ENCODE measurements at places on chromosomes 7 and 10.

GRCh38 chr10:71889388-71889987 is 38.4 kb upstream of the PSAP start:
- no peak for DNase-seq

DNA sequence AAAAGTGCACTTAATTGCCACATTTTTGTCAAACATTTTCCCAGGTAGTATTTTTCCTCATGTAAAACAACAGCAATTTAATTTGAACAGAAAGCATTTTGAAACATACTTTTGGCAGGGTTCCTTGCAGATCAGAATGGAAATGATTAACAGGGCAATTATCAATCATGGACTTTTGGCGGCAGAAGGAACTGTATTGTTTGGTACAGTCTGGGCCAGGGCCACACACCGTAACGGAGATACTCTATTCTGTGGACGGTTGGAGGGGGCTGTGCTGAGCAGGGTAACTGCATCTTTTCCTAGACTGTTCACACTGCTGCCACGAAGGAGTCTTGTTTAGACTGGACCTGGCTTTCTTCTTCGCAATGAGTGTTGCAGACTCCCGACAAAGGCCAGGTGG is 62.3 kb downstream of the EGFR start:
- DNase-seq, result no peak

- no peak for DNase-seq
Observed at GRCh38 chr7:132239422-132239994, 336.8 kb downstream of the PLXNA4 start.

DNA sequence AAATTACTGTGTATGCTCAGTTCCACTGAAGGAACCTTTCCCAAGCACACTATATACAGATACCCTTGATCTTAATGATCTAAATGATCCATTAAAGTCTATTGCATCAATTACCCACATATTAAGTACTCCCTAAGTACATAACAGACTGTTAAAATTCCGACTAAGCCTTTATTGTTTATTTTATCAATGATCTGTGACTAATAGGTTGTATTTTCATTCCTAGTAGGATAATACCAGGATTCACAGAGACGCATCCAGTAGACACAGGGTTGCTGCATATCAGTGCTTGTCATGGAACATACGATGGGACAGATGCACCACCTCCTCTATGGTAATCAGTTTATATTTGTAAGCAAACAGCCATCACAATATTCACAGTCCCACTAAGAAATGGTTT is 159.6 kb upstream of the SLC26A5 start:
- DNase-seq, result no peak

DNA sequence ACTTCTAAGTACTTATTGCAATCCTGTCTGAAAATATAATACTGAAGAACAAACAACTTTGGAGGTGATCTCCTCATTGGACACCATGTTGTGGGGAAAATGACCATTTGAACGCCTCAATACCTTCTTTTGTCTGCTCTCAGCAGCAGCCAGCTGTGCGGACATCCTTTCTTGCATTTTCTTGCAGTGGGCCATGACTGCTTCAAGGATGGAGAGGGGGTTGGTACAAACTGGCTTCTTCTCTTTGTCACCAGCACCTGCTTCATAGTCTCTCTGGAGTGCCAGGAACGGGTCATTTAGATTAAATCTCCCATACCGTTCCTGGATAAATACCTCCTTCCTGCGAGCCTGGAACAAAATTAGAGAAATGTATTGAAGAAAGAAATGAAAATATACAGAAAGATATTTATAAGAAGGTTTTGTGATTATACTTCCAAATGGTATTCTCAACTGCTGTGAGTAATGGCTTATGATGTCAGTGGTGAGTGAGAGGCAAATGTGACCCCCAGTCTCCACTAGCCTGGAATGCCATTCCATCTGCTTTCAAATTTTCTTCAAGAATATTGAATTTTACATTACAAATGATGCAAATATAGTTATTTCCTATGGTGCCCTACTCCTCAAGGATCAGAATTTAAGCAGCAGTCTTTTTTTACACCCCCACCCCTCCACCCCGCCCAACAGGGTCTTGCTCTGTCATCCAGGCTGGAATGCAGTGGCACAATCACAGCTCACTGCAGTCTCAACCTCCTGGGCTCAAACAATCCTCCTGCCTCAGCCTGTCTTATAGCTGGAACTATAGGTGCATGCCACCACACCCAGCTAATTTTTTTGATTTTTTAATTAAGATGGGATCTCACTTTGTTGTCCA is 62.4 kb downstream of the CTTNBP2 start:
- DNase-seq, result no peak

GRCh38 chr7:85033263-85033662 is 153.6 kb downstream of the SEMA3D start:
- DNase-seq, result no peak

- no peak for DNase-seq
Observed at GRCh38 chr10:49091450-49092210, 23.7 kb downstream of the VSTM4 start.

GRCh38 chr7:81776161-81776560 is 6.3 kb upstream of the HGF start:
- DNase-seq, result no peak

DNA sequence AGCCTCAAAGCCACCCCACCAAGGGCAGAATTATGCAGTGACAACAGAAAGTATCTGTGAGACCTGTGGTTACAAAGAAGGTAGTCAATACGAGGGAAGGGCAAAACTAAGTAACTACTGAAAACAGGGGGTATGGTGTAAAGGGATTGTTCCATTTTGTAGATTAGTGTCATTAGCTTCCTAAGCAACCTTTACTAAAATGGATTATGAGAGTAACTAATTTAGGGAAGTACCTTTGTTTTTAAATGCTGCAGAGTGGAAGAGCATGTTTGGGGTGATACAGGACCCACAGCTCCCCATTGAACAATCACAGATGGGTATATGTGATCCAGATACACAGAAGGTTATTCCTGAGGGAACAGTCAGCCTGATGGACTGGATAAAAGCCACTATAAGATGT is 51.3 kb upstream of the TAC1 start:
- no peak for DNase-seq

DNA sequence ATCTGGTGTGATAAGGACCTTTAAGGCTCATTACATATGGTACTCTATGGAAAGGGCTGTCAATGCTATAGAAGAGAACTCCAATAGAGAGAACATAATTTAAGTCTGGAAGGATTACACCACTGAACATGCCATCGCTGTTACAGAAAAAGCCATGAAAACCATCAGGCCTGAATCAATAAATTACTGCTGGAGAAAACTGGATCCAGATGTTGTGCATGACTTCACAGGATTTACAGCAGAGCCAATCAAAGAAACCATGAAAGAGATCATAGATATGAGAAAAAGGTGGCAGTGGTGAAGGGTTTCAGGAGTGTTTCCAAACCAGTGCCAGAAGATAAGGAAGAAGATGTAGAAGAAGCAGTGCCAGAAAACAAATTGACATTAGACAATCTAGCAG is 18.9 kb upstream of the GPR22 start:
- DNase-seq, result no peak

- no peak for DNase-seq
Observed at GRCh38 chr7:27099453-27100370, 2.8 kb downstream of the HOXA2 start.

- no peak for DNase-seq
Observed at GRCh38 chr10:133400624-133401424, 6.9 kb downstream of the MTG1 start.

- no peak for DNase-seq
Observed at GRCh38 chr7:11298220-11298619, 324.5 kb downstream of the PHF14 start.

DNA sequence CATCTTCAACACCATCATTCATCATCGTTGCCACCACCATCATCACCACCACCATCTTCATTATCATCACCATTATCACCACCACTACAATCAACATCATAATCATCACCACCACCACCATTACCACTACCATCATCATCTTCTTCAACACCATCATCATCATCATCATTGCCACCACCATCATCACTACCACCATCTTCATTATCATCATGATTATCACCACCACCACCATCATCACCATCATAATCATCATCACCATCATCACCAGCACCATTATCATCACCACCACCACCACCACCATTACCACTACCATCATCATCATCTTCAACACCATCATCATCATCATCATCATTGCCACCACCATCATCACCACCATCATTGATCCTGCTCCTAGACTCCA is 112.7 kb downstream of the OAT start:
- DNase-seq, result no peak

GRCh38 chr7:16967300-16967811 is 85.6 kb upstream of the AGR3 start:
- no peak for DNase-seq

GRCh38 chr10:13271552-13272163 is 28.2 kb downstream of the PHYH start:
- DNase-seq, result peak; percentile 40

DNA sequence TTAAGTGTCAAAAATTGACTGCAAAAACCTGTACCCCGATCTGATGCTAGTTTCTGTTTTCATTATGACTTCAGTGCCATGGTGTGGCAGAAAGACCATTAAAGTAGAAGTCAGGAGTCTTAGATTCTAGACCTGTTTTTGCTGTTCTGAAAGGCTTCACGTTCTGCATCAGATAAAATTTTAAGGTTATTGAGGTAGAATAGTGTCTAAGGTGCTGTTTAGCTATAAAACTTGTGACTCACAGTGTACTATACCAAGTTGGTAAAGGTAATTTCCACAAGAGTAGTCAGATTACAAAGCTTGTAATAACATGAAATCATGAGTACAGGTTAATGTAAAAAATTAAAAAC is 38.6 kb downstream of the ZNRF2 start:
- DNase-seq, result no peak

DNA sequence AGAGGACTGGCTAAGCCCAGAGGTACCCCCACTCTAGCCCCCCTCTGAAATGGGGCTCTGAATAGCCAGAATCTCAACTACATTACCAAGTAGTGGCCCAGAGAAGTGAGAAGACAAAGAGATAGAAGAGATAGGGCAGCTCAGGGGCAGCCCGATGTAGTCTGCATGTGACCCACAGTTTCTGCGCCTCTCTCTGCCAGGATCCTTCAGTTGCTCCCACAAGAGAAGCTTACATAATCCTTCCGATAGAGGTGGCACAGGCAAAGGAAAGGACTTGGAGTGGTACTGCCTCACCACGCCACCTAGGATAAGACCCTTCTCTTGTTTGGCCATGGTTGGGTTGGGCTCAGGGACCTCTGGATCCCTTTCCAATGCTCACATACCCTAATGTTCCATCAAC is 5.4 kb upstream of the PDE1C start:
- no peak for DNase-seq

DNA sequence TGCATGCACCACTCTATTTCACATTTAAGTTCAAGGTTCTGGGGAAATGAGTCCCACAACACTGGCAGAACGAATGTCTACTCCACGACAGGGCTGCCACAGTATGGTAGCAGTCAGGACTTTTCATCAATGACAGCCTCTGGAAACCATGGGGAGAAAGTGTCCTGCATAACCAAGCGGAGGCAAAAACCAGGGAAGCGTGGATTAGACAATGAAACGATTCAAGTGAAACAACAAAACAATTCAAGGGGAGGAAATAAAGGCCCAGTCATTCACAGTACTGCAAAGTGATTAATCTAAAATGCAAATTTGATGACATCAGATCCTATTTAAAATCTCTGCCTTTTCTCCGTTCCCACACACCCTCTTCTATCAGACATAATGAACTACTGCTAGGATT is 168.2 kb downstream of the DPY19L1 start:
- DNase-seq, result no peak

DNA sequence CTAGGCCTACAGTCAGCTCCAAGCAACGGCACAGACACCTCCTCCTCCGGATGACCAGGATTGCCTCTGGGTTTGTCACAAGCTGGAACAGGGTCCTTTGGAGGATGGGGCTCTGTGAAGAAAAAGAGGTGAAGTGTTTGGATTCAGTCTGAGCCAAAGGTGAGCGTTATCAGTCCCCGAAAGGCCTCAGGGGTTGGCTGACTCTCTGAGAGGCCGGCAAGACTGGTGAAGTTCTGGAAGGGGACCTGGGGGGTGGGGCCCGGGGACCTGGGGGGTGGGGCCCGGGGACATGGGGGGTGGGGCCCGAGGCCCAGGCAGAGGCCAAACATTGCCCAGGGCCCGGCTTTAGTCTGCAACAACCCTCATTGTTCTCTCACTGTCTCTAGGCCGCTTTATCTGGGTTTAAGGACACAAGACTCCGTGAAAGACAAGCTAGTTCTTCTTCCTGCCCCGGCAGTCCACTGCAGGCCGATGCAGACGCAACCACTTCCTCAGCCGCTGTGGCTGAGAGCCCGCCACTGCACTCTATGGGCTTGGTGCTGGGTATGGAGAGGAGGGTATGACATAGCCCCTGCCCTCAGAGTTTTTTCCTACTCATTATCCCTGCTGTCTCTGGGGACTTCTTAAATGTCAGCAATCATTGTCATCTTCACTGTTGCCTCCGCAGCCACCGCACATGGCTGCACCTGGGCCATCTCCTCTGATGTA is 27.4 kb upstream of the PSAP start:
- no peak for DNase-seq

GRCh38 chr10:103765981-103766380 is 89.4 kb downstream of the SH3PXD2A start:
- peak; percentile 77 for DNase-seq

DNA sequence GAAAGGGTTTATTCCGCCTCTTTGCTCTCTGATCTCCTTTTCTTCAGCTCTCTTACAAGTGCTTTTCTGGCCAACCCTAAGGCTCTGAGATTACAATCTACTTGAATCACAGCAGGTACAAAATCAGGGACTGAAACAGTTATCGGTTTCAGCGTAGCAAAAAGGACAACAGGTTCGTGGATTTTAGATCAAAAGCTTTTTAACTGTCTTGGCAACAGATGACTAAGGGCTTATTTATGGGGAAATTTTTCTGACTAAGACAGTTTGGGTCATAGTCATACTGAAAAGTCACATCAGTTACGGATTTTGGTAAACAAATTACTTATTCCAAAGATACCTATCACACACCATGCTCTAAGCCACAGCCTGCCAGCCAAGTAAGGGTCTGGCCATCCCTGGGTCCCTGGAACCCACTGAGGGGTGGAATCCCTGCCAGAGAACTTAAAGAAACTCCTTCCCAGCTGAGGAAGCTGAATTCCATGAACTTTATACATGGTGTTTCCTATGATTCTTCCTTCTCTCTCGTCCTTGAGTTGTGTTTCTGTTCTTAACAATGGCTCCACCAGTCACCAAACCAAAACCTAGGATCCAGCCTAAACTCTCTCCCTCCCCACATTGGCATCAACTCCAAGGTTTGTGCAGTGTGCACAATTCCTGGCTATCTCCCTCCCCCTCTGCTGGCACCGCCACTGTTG is 169.3 kb downstream of the FAM107B start:
- DNase-seq, result no peak

GRCh38 chr10:33244354-33244967 is 90.0 kb downstream of the NRP1 start:
- DNase-seq, result no peak

- peak; percentile 45 for DNase-seq
Observed at GRCh38 chr7:74656441-74656836, 1.1 kb upstream of the GTF2I start.
